ENCODE measurements at places on chromosomes 2 and 18. TPM values are rescaled to one million over a fixed set of nuclear protein-coding genes. Genes with fewer than 3 reads are reported as not detected.

Gene SOWAHC
- 3.0 TPM for total RNA-seq

Gene KRTCAP3
- total RNA-seq: not detected

Gene LGALSL
- total RNA-seq: 15.4 TPM

GRCh38 chr2:69668598-69668997 lies 25.1 kb upstream of the AAK1 start:
- H3K36me3 ChIP-seq: no peaks in the 10 kb centered on the region
- H3K4me3 ChIP-seq: no peak overlapping the region
- H3K4me1 ChIP-seq: no peaks in the 10 kb centered on the region
- no peak for DNase-seq
- no peak overlapping the region for H3K27ac ChIP-seq

DNA sequence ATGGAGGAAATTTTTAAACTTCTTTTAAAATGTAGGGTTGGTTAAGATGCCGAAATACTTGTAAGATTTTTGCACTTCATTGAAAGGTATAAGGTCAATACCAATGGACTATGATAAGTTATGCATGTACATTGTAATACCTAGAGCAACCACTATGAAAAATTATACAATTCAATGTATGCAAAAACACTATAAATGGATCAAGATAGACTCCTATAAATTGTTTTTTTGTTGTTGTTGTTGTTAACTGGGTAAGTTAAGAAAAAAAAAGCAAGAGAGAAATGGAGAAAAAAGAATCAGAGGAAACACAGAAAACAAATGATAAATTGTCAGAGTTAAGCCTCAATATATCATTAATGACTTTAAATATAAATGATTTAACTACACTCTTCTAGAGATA lies 421.2 kb downstream of the TMEM182 start:
- H3K27ac ChIP-seq: no peak overlapping the region
- no peaks in the 10 kb centered on the region for H3K27me3 ChIP-seq
- H3K4me3 ChIP-seq: no peak overlapping the region
- DNase-seq: no peak
- no peaks in the 10 kb centered on the region for H3K36me3 ChIP-seq
- H3K4me1 ChIP-seq: no peaks in the 10 kb centered on the region

- H3K27me3 ChIP-seq: no peaks in the 10 kb centered on the region
- H3K4me1 ChIP-seq: no peaks in the 10 kb centered on the region
- H3K4me3 ChIP-seq: no peak overlapping the region
Observed at GRCh38 chr2:167336213-167336612, 447.9 kb downstream of the XIRP2 start.

GRCh38 chr2:215607766-215608165 lies 171.9 kb upstream of the FN1 start:
- H3K27ac ChIP-seq: no peak overlapping the region
- no peaks in the 10 kb centered on the region for H3K4me1 ChIP-seq
- no peak overlapping the region for H3K4me3 ChIP-seq
- H3K27me3 ChIP-seq: no peaks in the 10 kb centered on the region
- no peaks in the 10 kb centered on the region for H3K36me3 ChIP-seq

DNA sequence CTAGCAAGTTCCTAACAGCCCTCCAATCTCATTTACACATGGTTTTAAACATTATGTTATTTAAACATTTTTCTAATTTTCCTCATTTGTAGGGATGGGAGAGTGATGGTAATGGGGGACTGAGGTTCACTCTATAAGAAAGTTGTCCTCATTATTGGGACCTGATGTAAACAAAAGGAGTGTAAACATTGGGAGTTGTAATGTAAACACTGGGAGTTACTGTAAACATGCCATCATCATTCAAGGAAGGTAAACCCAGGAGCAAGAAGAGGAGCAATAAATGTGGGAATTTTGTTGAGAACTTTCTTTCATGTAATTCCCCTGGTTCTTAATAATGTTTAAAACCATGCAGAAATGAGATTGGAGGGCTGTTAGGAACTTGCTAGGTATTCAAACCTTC lies 17.8 kb downstream of the RFTN2 start:
- no peak for DNase-seq
- no peak overlapping the region for H3K27ac ChIP-seq
- H3K27me3 ChIP-seq: no peaks in the 10 kb centered on the region
- H3K4me3 ChIP-seq: no peak overlapping the region
- H3K36me3 ChIP-seq: no peaks in the 10 kb centered on the region

Data from right atrium auricular region (tissue), 2 donors.